NCI-H1436 (cell line): ENCODE measurements at places on chromosomes 2 and 18.

DNA sequence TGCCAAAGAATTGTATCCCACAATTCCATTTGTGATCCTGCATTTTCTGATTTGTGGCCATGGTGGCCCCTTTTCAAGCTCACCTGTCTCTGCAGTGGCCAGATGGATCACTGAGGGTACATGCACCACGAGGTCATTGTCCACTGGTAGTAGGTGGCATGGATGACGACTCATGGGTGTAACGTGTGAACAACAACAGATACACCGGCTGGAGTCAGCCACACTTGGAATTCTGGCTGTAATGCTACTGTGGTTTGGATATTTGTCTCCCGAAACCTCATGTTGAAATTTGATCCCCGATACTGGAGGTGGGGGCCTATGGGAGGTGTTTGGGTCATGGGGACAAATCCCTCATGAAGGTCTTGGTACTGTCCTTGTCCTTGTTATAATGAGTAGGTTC is 102.2 kb upstream of the TAF1B start:
- no peak for DNase-seq

GRCh38 chr2:126664234-126664633 is 8.3 kb downstream of the GYPC start:
- no peak for DNase-seq

- no peak for DNase-seq
Measured at GRCh38 chr2:155200753-155201152, 502.3 kb downstream of the KCNJ3 start.

- DNase-seq, result no peak
Measured at GRCh38 chr18:8091035-8091434, 518.2 kb upstream of the RAB12 start.

DNA sequence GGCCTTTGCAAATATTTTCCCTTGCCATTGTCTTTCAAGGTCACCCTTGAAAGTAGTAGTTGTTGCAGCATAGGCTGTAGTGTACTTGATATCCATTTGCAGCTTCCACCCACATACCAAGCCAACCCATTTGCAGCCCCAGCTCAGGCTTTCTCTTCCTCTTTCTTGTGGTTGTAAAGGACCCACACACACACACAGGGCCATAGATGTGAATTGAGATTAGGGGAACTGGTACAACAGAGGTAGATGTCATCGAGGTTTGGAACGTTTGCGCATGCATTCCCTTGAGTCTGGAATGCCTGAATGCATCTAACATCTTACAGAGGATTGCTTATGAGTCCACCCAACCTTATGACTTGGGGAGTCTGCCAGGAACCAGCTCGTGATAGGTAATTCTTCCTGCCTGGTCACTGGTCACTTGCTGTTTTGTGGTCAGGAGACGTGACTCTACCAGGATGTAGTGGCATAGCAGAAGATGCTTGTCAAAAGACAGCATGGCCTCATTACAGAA is 91.9 kb downstream of the MRPS9 start:
- no peak for DNase-seq
